ENCODE measurements at places on chromosomes 2 and 18. TPM values are rescaled to one million over a fixed set of nuclear protein-coding genes. Genes with fewer than 3 reads are reported as not detected.

DNA sequence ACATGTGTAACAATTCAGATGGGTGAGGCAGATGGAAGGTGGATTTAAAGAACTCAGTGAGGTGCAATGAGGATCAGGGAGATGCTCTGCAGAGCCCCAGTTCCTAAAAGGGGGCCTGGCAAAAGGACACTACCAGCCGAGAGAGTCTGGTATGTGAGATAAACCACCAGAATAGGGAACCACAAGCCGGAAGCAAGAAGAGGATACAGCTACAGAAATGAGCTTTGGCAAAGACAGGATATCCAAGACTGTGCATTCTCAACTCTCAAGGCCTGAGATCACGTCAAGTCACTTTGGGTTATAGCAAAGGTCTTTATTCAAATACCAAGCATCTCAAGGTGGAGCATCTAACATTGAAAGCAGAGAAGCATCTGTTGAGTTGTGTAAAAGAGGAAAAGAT, 293.5 kb downstream of the ARHGAP15 start:
- H3K27ac ChIP-seq: no peak overlapping the region
- H3K36me3 ChIP-seq: peaks cover 7% of the 10 kb centered on the region
- peaks cover 49% of the 10 kb centered on the region for H3K4me1 ChIP-seq
- peak; percentile 8 for DNase-seq
- H3K4me3 ChIP-seq: no peak overlapping the region
- no peaks in the 10 kb centered on the region for H3K27me3 ChIP-seq

GRCh38 chr18:70149616-70150301, 55.7 kb downstream of the RTTN start:
- no peak overlapping the region for H3K27ac ChIP-seq
- H3K4me3 ChIP-seq: no peak overlapping the region
- H3K36me3 ChIP-seq: peaks cover 30% of the 10 kb centered on the region
- no peak for DNase-seq
- H3K4me1 ChIP-seq: peaks cover 8% of the 10 kb centered on the region

DNA sequence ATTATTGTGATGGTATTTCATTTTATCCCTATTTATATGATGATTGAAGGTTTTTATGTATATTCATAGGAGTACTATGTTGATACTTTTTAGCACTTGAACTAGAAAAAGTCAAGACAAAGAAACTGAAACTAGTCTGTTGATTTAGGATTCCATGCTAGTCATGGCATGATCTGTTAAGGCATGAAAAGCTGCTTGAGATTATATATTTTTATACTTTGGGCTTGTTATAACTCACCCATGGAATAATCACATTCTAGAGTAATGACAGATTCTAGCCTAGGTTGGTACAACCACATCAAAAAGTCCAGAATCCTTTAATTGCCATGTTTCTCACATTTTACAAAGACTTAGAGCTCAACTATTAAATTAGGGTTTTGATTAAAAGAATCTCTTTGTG, 472.6 kb upstream of the CELF4 start:
- no peaks in the 10 kb centered on the region for H3K4me1 ChIP-seq
- no peak overlapping the region for H3K27ac ChIP-seq
- no peak overlapping the region for H3K4me3 ChIP-seq

- no peaks in the 10 kb centered on the region for H3K36me3 ChIP-seq
- H3K27me3 ChIP-seq: peaks cover 2% of the 10 kb centered on the region
- H3K27ac ChIP-seq: no peak overlapping the region
- H3K4me3 ChIP-seq: no peak overlapping the region
- no peak for DNase-seq
Observed at GRCh38 chr18:9985641-9986040, 71.8 kb downstream of the VAPA start.

Gene LYPD1
- total RNA-seq: not detected

Gene VAMP5
- 26.7 TPM for total RNA-seq

Gene NT5C1B
- total RNA-seq: not detected

Gene POTEC
- total RNA-seq: not detected

All from activated CD4-positive, alpha-beta T cell treated with anti-CD3 and anti-CD28 coated beads for 36 hours (primary cell).